ENCODE measurements at places on chromosomes 7 and 10.

- DNase-seq: no peak
Measured at GRCh38 chr10:129472696-129473555, 5.9 kb downstream of the MGMT start.

- no peak for DNase-seq
Measured at GRCh38 chr7:76073335-76073990, 25.6 kb downstream of the MDH2 start.

DNA sequence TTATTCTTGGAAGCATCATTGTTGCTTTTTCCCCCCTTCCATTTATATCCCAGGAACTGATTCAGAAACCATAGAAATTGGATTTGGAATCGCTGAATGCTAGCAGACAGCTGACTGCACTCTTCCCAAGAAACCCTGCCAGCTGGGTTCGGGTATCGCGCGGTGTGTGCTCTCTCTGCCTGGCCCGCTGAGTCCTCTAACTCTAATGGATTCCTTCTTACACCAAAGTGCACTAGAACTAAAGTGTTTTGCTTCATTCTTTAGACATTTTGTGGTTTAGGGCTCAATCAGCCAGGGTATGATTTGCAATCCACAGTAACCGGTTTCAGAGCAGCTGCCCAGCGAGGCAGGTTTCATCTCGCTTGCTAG, 92.2 kb downstream of the EGFR start:
- DNase-seq: peak; percentile 86

GRCh38 chr7:140903741-140904480, 20.8 kb downstream of the BRAF start:
- peak; percentile 12 for DNase-seq

- peak; percentile 17 for DNase-seq
Measured at GRCh38 chr7:97307521-97308108, 190.1 kb downstream of the SDHAF3 start.
